Lower lobe of right lung (tissue), 2 donors: ENCODE measurements at places on chromosomes 11 and 22.

DNA sequence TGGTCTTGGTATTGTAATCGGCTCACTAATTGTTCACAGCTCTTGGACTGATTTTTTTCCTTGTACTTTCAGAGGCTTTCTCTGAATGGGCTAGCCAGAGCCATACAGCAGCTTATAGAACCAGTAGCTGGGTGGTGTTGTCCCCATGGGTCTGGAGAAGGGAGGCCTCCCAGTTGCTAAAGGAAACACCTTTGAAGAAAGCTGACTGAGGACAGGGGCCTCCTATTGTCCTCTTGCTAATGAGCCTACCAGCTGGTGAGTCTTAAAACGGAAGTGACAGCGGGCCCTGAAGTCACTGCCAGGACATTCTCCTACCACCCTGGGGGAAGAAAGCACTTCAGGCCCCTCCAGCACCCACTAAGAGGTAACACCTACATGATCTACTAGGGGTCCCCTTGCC is 9.9 kb downstream of the FADS3 start:
- no peak for DNase-seq
- no peaks in the 10 kb centered on the region for H3K27me3 ChIP-seq
- no peak overlapping the region for H3K4me3 ChIP-seq
- H3K27ac ChIP-seq, result no peak overlapping the region
- H3K36me3 ChIP-seq, result peaks cover 6% of the 10 kb centered on the region
- no peaks in the 10 kb centered on the region for H3K4me1 ChIP-seq

DNA sequence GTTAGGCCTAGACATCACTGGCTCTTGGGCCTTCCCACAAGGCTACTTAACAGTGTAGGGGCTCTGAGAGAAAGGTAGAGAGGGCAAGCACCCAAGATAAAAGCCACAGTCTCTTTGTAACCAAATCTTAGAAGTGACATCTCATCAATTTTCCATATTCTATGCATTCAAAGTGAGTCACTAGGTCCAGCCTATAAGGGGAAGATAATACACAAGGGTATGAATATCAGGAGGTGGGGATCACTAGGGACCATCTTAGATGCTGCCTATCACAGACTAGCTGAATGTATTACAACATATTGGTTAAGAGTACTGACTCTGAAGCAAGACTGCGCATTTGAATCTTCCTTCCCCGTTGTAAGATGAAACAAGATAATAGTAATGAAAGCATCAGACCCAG is 144.1 kb downstream of the RBFOX2 start:
- no peaks in the 10 kb centered on the region for H3K36me3 ChIP-seq
- H3K27me3 ChIP-seq, result no peaks in the 10 kb centered on the region
- no peak overlapping the region for H3K4me3 ChIP-seq
- peaks cover 17% of the 10 kb centered on the region for H3K4me1 ChIP-seq

GRCh38 chr11:109733245-109733644 is 311.3 kb downstream of the C11orf87 start:
- H3K27ac ChIP-seq, result no peak overlapping the region
- no peaks in the 10 kb centered on the region for H3K4me1 ChIP-seq
- H3K36me3 ChIP-seq, result no peaks in the 10 kb centered on the region
- no peak for DNase-seq
- no peaks in the 10 kb centered on the region for H3K27me3 ChIP-seq

DNA sequence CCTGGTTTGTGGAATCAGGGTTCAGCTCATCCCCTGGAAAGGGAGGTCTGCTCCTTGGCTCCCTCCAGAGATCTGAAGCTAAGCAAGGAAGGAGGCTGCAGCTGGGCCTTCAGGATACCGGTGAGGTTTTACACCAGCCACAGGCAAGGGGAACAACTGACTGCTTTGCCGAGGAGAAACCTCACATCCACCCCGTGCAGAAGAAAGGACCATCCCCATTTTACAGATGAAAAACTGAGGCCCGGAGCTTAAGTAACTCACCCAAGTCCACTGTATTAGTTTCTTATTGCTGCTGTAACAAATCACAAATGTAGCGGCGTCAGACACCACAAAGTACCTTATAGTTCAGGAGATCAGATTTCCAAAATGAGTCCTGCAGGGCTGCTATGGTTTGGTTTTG is 173.7 kb downstream of the MN1 start:
- peaks cover 6% of the 10 kb centered on the region for H3K27me3 ChIP-seq
- H3K36me3 ChIP-seq, result no peaks in the 10 kb centered on the region
- H3K27ac ChIP-seq, result no peak overlapping the region

GRCh38 chr22:44586351-44586990 is 88.4 kb upstream of the RTL6 start:
- H3K27ac ChIP-seq, result no peak overlapping the region
- DNase-seq, result peak; percentile 39
- H3K27me3 ChIP-seq, result peaks cover 34% of the 10 kb centered on the region
- no peaks in the 10 kb centered on the region for H3K36me3 ChIP-seq

GRCh38 chr11:130449310-130449990 is 1.0 kb downstream of the ADAMTS15 start:
- DNase-seq, result no peak
- peak overlapping the region; percentile 74 for H3K27ac ChIP-seq
- no peaks in the 10 kb centered on the region for H3K36me3 ChIP-seq
- H3K4me3 ChIP-seq, result peak overlapping the region; percentile 65
- H3K27me3 ChIP-seq, result peaks cover 25% of the 10 kb centered on the region
- peaks cover 25% of the 10 kb centered on the region for H3K4me1 ChIP-seq

DNA sequence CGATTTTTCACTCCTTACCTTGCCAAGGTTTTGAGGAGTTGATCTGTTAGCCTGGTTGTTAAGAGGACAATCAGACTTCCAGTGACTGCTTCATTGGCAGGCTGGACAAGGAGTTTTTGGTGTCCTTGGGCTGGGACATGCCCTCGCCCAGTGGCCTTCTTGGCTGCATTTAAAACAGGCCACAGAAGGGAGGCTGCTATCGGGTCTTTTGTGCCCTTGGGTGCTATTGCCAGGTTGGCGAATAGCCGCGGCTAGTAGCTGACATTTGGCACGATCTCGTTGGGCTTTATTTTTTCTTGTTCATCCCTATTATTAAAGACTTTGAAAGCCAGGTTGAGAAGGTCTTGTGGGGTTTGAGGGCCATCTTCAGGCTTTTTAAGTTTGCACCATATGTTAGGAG is 99.4 kb downstream of the ELP4 start:
- no peaks in the 10 kb centered on the region for H3K4me1 ChIP-seq
- H3K27me3 ChIP-seq, result no peaks in the 10 kb centered on the region
- H3K4me3 ChIP-seq, result no peak overlapping the region
- no peak for DNase-seq
- no peak overlapping the region for H3K27ac ChIP-seq

DNA sequence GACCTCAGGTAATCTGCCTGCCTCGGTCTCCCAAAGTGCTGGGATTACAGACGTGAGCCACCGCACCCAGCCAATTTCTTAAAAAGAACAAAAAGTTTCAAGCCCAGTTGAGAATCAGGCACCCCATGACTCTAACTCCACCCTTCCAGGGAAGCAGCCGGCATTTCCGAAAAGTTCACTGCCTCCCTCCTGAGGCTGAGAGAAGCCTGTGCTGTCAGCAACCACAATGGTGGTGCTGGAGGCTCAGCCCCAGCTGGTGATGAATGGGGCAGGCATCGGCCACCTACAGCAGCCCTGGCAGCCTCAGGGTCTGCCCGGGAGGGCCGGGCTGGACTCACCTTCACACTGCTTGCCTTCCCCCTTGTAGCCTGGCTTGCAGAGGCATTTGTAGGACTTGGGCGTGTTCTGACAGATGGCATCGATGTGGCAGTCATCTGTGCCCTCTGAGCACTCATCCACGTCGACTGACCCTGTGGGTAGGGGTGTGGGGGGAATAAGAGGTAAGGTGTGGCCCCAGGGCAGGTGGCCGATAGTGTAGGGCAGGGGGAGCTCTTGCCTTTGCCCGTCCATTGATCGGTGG is 4.3 kb downstream of the SCUBE1 start:
- no peak overlapping the region for H3K27ac ChIP-seq
- no peak overlapping the region for H3K4me3 ChIP-seq
- peaks cover 5% of the 10 kb centered on the region for H3K4me1 ChIP-seq
- DNase-seq, result no peak
- no peaks in the 10 kb centered on the region for H3K36me3 ChIP-seq

DNA sequence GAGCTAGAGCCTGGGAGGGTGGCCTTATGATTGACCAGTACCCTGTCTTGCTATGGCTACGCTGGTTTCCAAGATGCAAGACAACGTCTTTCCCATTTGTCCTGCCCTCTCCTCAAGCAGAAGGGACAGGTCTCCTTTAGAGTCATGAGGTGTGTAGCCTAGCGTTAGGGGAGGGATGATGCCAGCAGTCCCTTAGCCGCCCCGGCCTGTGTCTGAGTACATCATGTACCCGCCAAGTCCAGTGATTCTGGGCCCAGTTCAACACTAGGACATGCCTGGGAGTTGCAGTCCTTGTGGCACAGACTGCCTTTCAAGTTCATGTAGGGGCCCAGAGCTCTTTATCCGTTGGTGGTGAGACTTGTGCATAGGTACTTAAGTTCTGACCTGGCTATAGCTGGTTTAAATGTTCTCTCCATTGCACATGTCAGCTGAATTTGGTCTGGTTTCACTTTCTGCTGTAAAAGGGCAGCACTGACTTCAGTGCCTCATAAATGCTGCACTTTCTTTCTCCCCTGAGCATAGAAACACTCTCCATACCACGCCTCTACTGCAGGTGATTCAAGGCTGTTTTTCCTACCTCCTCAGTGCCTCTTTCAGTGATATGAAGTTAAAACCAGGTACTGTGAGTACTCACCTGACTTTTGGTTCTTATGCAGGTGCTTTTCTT is 151.1 kb downstream of the METTL15 start:
- H3K27me3 ChIP-seq, result no peaks in the 10 kb centered on the region
- no peaks in the 10 kb centered on the region for H3K4me1 ChIP-seq
- H3K4me3 ChIP-seq, result no peak overlapping the region
- H3K27ac ChIP-seq, result no peak overlapping the region

- no peaks in the 10 kb centered on the region for H3K27me3 ChIP-seq
- no peak overlapping the region for H3K27ac ChIP-seq
- H3K4me3 ChIP-seq, result no peak overlapping the region
- DNase-seq, result no peak
- no peaks in the 10 kb centered on the region for H3K4me1 ChIP-seq
Measured at GRCh38 chr11:44191322-44192016, 96.0 kb downstream of the EXT2 start.

DNA sequence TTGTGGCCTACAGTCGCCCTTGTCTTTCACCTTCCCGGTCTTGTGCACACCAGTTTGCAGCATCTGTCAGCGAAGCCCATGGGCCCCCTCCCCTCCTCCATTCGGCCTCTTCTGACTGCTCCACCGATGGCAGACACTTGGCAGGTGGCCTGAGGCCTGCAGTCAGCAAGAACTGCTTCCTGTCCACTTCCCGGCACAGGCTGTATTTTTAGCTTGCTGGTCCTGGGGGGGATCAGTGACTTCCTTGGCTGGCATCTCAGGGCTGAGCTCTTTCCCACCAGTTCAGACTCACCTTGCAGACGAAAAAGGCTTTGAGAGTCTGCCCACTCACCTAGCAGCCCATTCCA is 106.4 kb downstream of the SYN3 start:
- peak; percentile 53 for DNase-seq
- no peaks in the 10 kb centered on the region for H3K36me3 ChIP-seq
- no peaks in the 10 kb centered on the region for H3K27me3 ChIP-seq

DNA sequence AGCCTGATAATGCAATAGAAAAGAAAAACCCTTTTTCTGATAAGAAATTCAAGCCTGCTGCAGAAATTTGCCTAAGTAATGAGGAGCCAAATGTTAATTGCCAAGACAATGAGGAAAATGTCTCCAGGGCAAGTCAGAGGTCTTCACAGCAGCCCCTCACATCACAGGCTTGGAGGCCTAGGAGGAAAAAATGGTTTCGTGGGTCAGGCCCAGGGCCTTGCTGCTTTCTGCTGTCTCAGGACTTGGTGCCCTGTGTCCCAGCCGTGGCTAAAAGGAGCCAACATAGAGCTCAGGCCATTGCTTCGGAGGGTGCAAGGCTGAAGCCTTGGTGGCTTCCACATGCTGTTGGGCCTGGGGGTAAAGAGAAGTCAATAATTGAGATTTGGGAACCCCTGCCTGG is 131.3 kb downstream of the LARGE1 start:
- DNase-seq, result no peak
- H3K4me1 ChIP-seq, result peaks cover 9% of the 10 kb centered on the region
- H3K27me3 ChIP-seq, result no peaks in the 10 kb centered on the region

DNA sequence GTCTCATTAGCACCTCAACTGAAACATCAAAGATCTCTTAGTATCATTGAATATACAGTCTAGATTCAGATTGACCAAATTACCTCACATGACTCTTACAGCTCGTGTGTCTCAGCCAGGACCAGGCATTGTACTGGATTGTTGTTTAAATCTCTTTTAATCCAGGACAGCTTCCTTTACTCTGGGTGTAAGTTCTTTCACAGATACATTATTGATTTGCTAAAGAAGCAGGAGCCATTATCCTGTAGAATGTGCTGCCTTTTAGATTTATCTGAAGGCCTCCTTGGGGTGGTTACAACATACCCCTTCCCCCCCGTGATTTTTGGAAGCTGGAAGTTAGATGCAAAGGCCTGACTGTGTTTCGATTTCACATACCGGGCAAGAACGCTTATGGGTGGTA is 4.2 kb downstream of the MCM5 start:
- H3K27me3 ChIP-seq, result no peaks in the 10 kb centered on the region
- DNase-seq, result no peak
- no peak overlapping the region for H3K4me3 ChIP-seq
- H3K36me3 ChIP-seq, result peaks cover 52% of the 10 kb centered on the region

DNA sequence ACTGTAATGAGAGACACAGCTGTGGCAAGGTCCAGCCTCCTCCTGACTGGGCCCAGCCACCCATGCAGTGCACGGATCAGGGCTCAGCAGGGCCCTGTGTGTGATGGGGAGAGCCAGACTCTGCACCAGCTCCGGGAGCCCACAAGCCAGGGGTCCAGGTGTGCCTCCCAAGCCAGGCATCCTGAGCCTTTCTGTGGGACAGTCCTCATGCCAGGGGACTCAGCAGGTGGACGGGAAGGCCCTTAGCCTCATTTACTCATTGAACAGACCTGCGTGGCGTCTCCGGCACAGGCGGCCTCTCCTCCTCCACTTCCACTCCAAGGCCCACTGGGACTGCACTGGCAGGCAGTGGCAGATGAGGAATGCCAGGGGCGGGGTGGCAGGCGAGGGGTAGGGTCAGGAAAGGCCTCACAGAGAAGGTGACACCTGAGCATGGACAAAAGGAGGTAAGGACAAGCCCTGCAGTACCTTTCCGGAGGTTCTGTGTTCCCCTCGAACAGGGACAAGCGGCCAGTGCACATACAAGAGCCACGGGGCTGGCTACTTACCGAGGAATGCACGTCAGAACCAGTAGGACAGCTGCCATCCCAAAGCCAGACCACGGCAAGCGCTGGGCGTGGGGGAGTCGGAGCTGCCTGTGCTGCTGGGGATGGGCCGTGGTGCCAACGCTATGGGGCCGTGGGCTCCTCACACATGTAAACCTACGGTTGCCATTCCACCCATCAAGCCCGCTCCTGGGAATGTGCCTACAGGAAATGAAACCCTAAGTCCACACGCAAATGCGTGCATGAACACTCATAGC is 52.7 kb downstream of the IGF2 start:
- H3K27ac ChIP-seq, result no peak overlapping the region
- peak; percentile 32 for DNase-seq
- peaks cover 4% of the 10 kb centered on the region for H3K27me3 ChIP-seq
- H3K4me3 ChIP-seq, result no peak overlapping the region

GRCh38 chr11:46686886-46687795 is 13.3 kb downstream of the ARHGAP1 start:
- H3K27me3 ChIP-seq, result no peaks in the 10 kb centered on the region
- peak overlapping the region; percentile 66 for H3K27ac ChIP-seq
- H3K36me3 ChIP-seq, result peaks cover 86% of the 10 kb centered on the region
- no peak overlapping the region for H3K4me3 ChIP-seq

- no peak overlapping the region for H3K4me3 ChIP-seq
- H3K27ac ChIP-seq, result no peak overlapping the region
Measured at GRCh38 chr22:39627865-39628562, 57.5 kb downstream of the CACNA1I start.
